ENCODE measurements at places on chromosomes 5 and 9.
A peak's percentile ranks its signal among the peaks of the same experiment; 100 is the strongest.

GRCh38 chr5:133792655-133793054 lies 175.8 kb downstream of the C5orf15 start:
- DNase-seq = no peak

GRCh38 chr9:28648723-28649122 lies 1075.4 kb upstream of the C9orf72 start:
- no peak for DNase-seq

- DNase-seq = no peak
Observed at GRCh38 chr5:178230879-178231538, 1.6 kb downstream of the PHYKPL start.

DNA sequence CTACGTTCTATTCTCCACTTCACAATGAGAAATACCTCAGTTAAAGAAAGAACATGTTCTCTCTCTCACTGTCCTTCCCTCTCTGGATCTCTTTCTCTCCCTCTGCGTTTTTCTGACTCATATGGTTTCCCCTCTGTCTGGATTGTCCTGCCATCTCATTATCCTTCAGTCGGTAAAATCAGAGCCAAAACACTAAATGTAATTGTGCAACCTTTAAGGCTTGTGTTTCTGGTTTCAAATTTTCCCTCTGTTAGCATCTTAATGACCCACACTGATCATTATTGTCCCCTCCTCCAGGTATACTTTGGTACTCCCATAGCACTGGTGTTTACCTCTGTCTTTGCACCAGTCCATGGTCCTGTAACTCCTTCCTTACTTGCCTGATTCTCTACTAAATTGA lies 509.4 kb upstream of the C9orf72 start:
- DNase-seq = no peak

GRCh38 chr5:32443145-32443540 lies 1.4 kb downstream of the ZFR start:
- peak; percentile 18 for DNase-seq

- no peak for DNase-seq
Observed at GRCh38 chr5:123486951-123487655, 24.9 kb upstream of the CSNK1G3 start.

GRCh38 chr9:23307731-23308513 lies 518.1 kb downstream of the ELAVL2 start:
- no peak for DNase-seq

GRCh38 chr9:114694719-114695269 lies 12.8 kb upstream of the TEX48 start:
- no peak for DNase-seq
